ENCODE measurements at places on chromosomes 3 and 15.

DNA sequence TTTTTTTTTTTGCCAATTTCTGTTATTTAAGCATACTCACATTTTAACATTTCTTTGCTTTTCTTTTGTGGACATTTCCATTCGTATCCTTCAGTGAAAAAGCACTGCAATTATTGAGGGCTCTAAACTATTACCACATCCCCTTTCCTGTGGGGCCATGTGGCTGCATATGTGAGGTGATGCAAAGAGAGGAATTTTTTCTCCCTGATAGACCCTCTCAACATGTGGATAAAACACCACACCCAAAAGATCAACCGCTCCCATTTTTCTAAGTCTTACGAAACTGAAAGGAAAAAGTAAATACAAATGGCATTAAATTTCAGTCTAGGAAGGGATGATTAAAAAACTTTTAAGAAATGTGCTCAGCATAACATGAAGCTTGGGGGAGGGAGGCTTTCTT lies 68.8 kb downstream of the DNAJC13 start:
- no peak for DNase-seq

- DNase-seq, result no peak
Measured at GRCh38 chr3:104526901-104527401, 839.8 kb upstream of the ALCAM start.

DNA sequence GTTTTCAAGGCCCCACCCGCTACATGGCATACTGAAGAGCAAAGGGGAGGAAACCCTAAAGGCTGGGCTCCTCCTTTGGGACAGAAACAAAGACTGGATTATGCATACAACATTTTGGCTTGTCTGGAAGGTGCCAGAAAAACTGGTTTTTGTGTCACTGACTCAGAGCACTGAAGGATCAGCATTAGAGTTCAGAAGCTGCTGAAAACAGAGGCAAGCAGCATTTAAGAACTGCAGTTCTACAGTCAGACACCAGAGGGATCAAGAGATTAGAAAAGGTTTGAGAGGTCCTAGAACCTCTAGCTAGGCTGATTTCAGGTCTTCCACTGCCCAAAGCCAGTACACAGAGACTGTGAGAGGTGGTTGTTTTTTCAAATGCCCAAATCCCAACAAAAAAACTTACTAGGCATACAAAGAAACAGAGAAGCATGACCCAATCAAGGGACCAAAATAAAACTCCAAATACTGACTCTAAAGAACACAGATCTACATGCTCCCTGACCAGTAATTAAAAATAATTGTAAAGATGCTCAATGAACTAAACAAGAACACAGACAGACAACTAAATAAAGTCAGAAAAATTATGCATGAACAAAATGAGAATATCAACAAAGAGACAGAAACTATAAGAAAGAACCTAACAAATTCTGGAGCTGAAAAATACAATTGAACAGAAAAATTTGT lies 91.2 kb downstream of the SENP2 start:
- DNase-seq, result no peak

- DNase-seq, result no peak
Measured at GRCh38 chr3:133377396-133377795, 22.5 kb upstream of the BFSP2 start.

GRCh38 chr3:141790171-141790570 lies 27.0 kb downstream of the GRK7 start:
- no peak for DNase-seq

- DNase-seq, result no peak
Measured at GRCh38 chr3:119436977-119437376, 26.4 kb downstream of the TMEM39A start.

GRCh38 chr3:23202203-23202920 lies 765 bp upstream of the UBE2E2 start:
- no peak for DNase-seq

GRCh38 chr15:62932436-62932835 lies 110.1 kb upstream of the TPM1 start:
- no peak for DNase-seq

Data from activated CD4-positive, alpha-beta T cell treated with anti-CD3 and anti-CD28 coated beads for 24 hours (primary cell).